Posterior vena cava (tissue), 2 donors: ENCODE measurements at places on chromosomes 3 and 15.

DNA sequence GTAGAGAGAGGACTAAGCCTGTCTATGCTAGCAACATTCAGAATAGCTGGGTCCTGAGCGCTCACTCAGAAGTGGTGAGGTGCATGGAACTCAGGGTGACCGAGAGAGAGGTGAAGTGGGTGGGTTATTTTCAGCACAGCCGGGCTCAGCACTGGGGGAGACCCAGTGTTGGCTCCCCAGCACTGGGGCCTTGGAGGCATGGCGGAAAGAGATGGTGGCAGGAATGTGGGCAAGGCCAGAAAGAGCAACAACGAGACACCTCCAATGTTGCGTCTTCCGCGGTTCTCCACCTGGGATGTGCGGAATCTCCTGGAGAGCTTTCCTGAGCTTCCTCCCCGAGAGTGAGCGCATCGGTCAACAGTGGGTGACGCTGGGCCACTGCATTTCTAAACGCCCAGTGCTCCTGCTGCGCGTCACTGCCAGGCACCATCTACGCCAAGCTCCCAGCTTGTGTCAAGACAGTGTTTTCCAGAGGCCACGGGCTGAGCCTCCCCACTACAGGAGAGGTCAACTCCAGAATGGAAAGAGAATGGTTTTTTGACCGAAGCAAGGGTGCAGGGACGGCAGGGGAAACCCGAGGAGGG is 148.4 kb downstream of the ADAMTS17 start:
- DNase-seq, result peak; percentile 49

DNA sequence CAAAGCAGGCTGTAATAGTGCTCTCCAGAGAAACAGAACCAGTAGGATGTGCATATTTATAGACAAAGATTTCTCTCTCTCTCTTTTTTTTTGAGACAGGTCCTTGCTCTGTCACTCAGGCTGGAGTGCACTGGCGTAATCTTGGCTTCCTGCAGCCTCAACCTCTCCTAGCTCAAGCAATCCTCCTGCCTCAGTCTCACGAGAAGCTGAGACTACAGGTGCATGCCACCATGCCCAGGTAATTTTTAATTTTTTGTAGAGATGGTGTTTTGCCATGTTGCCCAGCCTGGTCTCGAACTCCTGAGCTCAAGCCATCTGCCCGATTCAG is 67.1 kb upstream of the CHD2 start:
- DNase-seq, result no peak

DNA sequence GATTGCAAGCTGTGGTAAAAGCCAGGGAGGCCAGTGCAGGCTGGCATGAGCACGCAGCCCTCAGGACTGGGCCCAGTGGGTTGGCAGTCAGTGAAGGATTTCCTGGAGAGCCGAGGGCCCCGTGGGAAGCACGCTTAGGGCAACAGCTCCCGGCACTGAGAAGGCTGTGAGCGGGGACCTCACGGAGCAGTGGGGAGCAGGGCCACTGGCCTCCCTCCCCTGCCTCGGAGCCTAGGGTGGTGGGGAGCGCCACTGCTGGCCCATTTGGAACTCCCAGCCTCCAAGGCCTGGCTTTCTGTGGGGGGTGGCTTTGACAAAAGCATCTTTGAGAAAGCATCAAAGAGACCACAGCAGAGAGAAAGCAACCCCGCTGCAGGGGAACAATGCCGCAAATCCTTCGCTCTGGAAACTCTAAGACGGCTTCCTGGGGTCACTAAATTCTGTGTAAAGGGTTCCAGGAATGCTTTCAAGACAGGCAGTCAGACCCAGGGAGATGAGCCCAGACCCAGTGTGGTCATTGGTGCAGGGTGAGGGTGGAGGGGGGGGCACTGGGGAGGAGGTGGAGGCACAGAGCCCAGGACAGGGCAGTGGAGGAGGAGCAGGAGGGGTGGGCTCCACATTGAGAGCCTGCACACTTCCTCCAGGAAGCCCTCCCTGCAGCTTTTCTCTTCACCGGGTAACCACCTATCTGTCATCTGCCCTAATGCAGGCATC is 9.5 kb upstream of the APBA2 start:
- DNase-seq, result peak; percentile 76

DNA sequence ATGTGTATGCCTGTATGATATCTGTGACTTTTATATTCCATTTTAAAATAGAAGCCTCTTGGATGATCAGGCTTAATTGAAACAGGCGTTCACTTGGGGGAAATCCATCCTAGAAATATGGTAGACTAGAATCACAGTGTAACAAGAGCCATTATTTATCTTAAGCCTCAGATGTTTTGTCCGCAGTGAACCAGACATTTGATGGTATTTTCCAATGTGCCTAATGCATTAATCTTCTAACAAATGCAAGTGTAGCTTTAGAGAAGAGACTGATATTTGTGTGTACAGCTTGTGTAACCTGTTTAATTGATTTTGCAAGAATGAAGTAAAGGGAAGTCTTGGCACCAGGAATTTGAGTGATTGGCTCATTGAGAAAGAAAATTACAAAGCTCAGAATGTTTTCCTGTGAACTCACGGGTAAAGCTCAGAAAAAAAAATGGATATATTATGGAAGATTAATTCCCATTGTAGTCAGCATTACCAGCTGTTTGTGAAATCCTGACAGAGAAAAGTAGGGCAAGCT is 155.7 kb downstream of the SV2B start:
- no peak for DNase-seq

GRCh38 chr3:110248666-110249065 is 823.0 kb upstream of the NECTIN3 start:
- no peak for DNase-seq

GRCh38 chr3:9398700-9399336 is 1.4 kb downstream of the SETD5 start:
- DNase-seq, result no peak
